ENCODE measurements at places on chromosomes 4 and X.

DNA sequence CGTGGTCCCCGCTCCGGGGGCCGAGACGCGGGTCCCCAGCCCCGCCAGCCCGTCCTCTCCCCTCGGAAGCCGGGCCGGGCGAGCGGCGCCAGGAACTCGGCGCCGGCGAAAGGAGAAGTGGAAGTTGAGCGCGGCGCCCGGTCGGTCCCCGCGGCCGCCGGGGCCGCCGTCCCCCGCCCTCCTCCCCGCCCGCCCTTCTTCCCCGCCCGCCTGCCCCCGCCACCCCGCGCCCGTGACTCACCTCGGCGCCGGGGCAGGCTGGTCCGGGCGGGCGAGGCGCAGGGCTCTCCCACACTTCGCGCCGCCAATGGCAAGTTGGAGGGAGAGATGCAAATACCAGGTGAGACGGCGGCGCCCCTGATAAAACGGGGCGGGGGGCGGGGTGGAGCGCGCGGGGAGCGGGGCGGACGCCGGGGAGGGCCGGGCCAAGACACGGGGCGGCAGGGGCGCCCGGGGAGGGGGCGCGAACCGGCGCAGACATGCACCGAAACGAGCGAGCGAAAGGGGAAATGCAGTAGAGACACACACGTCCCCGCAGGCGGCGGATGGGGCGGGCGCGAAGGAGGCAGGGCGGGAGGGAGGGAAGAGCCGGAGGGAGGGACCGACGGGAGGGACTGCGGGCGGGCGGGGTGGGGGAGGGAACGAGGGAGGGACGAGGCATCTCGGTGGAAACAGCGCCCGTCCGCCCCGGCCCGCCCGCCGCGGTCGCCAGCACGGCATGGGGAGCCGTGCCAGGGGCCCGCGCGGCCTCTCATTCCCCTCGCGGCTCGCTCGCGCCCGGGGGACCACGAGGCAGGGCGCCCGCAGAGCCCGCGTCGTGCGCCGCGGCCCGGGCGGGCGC lies at the start of gene ELF4:
Gene ELF4 (minus strand): TSS at position 119 of the 841 bp plus-strand sequence. CDS start 29,167 bp downstream, outside the sequence.
- DNase-seq: peak; percentile 29

- no peak for DNase-seq
Observed at GRCh38 chr4:120683897-120684540, 238.5 kb downstream of the PRDM5 start.

DNA sequence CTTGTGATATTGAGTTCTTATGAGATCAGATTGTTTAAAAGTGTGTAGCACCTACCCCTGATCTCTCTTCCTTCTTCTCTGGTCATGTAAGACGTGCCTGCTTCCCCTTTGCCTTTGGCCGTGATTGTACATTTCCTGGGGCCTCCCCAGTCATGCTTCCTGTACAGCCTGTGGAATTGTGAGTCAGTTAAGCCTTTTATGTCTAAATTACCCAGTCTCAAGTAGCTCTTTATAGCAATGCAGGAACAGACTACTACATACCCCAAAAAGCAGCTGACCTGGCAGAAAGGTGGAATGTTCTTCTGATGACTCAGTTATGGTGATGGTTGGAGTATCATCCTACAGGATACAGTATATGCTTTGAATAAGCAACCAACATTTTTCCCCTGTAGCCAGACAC lies 11.4 kb upstream of the MCUB start:
- no peak for DNase-seq

GRCh38 chr4:168337550-168337940 lies 19.0 kb upstream of the DDX60 start:
- DNase-seq: no peak

DNA sequence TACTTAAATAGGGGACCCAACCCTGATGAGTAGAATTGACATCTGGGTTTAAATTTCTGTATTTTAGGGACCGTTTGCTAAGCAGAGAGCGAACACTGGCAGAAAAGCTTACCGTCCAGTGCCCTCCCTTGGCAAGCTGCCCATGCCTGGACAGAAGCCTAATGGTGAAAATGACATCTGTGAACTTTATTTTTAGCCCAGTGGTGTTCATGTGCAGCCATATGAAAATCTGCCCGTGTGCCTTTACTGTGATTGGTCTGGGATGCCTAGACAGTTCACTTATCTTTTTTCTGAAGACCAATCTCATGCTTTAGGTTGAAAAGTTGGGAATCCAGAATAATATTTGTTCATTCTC lies 1.1 kb downstream of the STBD1 start:
- no peak for DNase-seq

GRCh38 chrX:47745416-47745815 lies 86.4 kb upstream of the UXT start:
- DNase-seq: no peak

GRCh38 chr4:73740353-73740778 lies at the start of gene CXCL8:
Gene CXCL8 (plus strand): TSS chr4:73740569. CDS start chr4:73740659, 90 bp downstream.
- DNase-seq: no peak

DNA sequence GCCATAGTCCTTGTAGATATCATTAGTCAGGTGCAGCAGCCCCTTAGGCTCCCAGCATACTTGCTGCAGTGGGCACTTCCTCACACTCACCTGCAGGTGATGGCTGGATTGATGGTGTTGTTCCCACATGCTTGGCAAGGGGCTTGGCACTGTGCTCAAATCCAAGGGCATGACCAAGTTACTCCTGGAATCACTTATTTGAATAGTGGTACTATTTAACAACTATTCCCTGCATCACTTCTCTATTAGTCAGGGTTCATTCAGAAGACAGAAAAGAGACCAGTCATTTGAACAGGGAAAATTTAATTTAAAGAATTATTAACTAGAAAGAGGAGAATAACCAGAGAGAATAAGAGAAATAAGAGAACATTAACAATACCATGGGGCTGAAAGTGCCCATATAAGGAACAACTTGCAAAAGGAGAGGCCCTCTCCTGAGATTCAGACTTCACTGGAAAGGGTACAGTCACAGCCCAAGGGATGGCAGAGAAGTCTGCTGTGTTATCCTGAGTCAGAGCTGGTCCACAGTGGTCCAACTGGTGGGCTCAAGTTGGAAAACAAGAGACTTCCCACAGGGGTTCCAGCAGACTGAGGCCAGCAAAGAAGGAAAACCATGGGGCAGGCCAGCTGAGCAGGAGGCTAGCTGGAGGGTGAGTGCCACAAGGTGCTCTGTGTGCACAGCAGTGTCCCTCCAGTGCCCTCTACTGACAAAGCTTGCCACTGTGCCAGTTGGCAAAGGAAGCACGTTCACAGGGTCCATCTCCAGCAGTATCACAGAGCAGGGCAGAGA lies 9.8 kb downstream of the SPP1 start:
- no peak for DNase-seq

GRCh38 chr4:13238936-13239335 lies 245.2 kb downstream of the RAB28 start:
- no peak for DNase-seq

DNA sequence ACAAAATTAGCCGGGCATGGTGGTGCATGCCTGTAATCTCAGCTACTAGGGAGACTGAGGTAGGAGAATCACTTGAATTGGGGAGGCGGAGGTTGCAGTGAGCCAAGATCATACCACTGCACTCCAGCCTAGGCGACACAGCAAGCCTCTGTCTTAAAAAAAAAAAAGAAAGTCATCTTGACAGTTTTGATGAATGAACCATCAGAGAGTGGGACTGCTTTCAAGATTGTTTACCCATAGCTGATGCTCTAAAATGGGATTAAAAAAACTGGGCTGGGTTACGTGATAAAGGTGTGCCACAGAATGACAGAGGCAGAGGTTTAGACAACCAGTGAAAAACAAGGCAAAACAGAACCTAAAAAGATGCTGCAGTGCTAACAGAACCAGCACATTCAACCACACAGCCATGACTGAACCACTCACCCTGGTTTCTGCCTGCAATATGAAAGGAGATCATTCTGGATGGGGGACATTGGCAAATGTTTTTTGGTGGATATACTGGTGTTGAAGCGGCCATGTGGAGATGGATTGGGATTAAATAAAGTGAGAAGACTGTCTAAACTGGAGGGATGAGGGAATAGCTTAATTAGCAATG lies 22.2 kb downstream of the GPAT3 start:
- DNase-seq: no peak

GRCh38 chr4:112031712-112032328 lies 113.4 kb upstream of the FAM241A start:
- DNase-seq: no peak

- DNase-seq: no peak
Observed at GRCh38 chrX:7318661-7319060, 170.7 kb upstream of the PUDP start.

DNA sequence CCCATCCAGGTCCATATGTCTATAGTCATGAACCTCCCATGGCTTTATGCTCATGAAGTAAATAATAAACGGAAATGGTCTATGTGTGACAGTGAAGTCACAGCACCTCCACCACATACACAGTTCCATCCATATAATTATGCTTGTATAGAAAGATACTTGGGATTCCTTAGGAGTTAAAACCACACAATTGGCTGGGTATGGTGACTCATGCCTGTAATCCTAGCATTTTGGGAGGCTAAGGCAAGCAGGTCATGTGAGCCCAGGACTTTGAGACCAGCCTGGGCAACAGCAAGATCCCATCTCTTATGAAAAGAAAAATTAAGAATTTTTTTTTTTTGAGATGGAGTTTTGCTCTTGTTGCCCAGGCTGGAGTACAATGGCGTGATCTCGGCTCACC lies 55.6 kb upstream of the RBM47 start:
- no peak for DNase-seq

DNA sequence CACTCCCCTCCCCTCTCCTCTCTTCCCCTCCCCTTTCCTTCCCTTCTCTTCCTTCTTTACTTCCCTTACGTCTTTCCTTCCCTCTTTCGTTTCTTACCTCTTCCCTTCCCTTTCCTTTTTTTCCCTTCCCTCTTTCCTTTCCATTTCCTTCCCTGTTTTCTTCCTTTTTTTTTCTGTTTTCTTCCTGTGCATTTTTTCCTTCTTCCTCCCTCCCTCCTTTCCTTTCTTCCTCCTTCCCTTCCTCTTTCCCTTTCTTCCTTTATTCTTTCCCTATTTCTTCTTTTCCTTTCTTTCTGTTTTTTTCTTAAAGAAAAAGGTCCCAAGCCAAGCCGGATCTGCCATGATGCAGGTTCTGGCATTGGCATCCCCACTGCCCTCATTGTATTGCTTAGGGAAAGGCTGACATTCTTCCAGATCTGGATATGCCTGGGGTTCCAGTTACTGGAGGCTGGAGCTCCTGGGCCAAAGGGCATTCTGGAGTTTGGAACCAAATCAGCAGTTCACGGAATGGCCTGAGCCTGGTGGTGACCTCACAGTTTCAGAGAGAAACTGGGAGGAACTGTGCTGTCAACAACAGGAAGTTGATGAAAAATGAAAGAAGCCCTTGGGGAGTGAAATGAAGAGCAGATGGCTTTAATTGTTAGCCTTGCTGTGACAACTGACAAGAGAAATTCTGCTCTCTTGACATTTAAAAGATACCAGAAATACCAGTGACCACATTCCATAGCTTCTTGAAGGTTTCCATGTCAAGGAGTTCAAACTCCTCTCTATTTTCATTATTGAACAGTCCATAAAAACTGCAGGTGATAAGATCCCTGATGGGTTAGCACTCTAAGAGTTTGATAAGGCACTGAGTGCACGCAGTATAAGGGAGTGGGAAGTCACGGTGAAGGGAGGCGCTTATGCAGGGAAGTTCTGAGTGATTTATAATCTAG lies 622.1 kb downstream of the SPRY1 start:
- DNase-seq: no peak

Measured in activated CD4-positive, CD25-positive, alpha-beta regulatory T cell (primary cell).